ENCODE measurements at places on chromosomes 11 and 22.

DNA sequence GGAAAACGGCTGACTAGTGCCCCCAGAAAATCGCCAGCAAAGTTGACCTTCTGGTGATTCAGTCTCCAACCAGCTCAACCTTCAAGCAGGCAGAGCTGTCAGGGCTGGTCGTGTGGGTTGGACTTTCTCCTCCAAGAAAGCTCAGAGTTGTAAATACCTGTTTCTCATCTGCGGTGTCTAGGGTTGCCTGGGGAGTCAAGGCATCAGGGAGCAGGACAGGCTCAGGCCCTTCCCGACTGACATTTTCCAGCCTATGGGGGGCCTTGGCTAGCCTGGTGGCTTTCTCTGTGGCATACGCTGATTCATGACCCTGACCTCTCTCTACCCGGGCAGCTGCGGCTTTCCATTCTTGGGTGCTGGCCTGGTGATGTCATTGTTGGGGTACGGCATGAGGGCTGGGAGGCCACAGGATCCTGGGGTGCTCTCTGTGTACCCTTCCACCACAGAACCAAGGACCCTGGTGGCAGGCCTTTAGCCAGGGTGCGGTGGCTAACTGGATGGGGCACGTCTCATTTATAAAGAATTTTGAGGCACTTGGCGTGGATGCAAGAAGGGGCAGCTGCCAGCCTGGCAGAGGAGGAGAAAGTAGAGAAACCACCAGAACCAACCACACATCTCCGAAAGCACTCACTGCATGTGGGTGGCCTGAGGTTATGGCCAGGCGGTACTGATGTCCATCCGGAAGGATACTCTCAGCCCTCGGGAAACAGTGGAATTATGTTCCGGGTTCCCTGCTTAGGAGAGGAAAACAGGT lies 64.9 kb downstream of the BCR start:
- DNase-seq = no peak

- no peak for DNase-seq
Measured at GRCh38 chr11:103368145-103368544, 258.9 kb downstream of the DYNC2H1 start.

DNA sequence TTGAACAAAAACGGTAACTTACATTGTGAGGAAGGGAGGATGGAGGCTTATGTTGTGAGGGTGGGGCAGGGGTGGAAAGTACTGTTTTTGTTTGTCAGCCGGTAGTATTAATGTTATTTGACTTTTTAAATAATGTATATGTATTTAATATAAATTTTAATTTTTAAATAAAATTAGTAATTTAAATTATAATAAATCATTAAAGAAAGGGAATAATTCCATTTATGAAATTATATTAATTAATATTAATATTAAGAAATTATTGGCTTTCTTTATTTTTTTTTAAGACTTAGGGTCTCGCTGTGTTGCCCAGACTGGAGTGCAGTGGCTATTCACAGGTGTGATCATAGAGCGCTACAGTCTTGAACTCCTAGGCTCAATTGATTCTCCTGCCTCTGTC lies 24.0 kb upstream of the TNRC6B start:
- no peak for DNase-seq

DNA sequence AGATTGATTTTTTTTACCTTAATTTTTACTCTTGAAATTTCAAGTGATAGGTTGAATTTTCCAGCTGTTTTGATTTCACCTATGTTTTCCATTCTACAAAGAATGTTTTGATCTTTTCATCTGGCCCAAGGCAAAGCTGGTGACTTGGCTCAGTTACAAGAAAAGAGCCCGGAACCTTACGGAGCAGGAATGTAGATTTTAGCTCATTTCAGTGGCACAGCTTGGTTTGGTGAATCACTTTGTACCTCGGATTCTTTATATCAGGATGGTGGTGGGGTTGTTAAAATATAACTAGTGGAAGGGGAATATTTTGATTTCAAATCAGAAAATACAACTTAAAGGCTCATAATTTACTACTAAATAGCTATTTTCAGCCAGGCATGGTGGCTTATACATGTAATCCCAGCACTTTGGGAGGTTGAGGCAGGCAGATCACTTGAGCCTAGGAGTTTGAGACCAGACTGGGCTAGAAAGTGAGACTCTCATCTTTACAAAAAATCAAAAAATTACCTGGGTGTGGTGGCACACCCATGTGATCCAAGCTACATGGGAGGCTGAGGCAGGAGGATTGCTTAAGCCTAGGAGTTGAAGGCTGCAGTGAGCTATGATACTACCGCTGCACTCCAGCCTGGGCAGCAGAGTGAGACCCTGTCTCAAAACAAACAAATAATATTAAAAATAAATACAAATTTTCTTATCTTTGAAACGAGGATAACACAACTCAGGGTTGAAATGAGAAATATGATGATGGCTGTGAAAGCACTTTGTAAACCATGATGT lies 9.4 kb upstream of the GRIK4 start:
- no peak for DNase-seq

DNA sequence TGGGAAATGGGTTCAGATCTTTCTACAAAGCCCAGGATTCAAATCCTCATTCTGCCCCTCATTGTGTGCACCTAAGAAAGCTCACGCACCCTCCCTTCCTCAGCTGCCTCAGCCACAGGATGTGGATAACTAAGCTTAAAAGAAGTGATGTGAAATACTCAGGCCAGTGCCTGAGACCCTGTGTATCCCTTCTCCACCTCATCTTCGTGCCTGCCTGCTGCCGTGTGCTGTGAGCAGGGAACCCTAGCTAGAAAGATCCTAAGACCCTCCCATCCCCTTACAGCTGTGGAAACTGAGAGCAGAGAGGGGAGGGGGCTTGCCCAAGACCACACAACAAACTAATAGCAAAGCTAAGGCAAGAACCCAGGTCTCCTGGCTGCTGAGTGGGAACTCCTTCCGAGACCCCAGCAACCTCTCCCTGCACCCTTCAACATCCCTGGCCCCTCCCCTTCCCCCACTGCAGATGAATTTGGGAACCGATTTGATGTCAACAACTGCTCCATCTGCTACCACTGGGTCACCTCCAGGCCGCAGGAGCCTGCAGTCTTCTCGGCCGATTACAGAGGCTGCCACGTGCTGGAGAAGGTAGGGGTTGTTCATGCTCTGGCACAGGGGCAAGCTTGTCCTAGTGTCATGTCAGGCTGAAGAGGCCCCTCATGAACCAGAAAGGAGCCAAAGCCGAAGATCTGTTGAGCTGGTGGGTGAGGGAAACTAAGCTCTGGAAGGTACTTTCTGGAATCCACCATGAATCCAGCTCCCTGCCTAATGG lies 1.5 kb downstream of the ZP1 start:
- no peak for DNase-seq

GRCh38 chr11:35617687-35618496 lies at the start of gene FJX1:
FJX1 (plus strand) TSS chr11:35618460; CDS start chr11:35618637, 177 bp downstream.
- no peak for DNase-seq

- DNase-seq = no peak
Measured at GRCh38 chr11:108768964-108769363, 104.1 kb downstream of the DDX10 start.

- DNase-seq = no peak
Measured at GRCh38 chr22:39384750-39385480, 14.7 kb upstream of the TAB1 start.

- no peak for DNase-seq
Measured at GRCh38 chr22:38788021-38788816, 5.7 kb downstream of the DNAL4 start.

- no peak for DNase-seq
Measured at GRCh38 chr11:40921246-40921645, 538.2 kb downstream of the LRRC4C start.
